Stimulated activated effector memory CD8-positive, alpha-beta T cell treated with anti-CD3 and anti-CD28 coated beads, Interleukin-12 subunit alpha, Interleukin-12 subunit beta, amount 100 ng/mL, for 72 hours (primary cell): ENCODE measurements at places on chromosomes 11 and 22.

DNA sequence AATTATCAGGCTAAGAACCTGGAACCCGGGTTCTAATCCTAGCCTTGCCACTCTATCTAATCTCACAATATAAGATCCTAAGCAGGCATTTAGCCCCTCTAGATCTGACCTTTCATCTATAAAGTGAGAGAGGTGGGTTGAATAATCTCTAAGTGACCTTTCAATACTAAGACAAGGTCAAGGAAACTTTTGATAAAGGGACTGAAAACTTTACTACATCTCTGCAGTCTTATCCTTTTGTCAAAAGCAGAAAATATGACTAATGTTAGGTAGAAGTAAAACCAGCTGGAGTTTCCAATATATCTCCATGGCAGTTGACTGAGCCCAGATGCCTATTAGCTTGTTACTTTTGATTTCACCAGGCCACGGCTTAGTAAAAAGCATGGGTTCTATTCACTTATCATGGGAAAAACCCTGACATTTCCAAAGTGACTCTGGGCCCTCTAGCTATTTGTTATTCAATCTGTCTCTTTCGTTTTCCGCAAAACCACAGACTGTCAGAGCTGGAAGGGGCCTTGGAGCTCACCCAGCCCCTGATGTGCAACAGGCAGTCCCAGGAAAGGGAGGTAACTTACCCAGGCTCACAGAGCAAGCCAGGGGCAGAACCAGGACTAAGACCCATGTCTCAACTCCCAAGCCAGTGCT lies 75.8 kb downstream of the RAB30 start:
- no peak for DNase-seq

DNA sequence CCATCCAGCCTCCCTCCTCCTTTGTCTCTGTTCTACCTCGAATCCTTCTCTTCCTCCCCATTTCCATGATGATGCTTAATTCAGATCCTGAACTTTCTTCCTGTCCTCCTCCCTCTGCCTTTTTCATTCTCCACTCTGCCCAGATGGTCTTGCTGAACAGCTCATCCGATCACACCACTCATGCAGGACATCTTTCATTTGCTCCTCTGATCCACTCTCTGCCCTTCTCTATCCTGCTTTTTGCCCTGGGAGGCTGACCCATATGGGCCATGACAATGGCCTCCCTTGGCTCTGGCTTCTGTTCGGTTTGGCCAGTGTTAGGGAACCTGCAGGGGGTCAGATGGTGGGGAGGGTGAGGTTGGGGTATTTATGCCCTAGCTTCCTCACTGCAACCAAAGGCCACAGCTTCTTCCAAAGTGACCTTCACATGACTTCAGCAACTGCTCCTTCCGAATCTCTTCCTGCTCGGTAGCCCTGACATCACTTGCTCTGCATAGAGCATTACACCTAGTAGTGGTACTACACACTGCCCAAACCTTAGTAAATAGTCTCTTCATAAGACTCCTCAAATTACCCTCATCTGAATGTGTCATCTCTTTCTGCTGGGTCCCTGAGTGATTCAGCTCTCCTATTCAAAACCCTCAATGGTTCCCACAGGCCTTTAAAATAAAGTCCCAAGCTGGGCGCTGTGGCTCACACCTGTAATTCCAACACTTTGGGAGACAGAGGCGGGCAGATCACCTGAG lies 32.7 kb upstream of the MICAL2 start:
- DNase-seq = no peak

DNA sequence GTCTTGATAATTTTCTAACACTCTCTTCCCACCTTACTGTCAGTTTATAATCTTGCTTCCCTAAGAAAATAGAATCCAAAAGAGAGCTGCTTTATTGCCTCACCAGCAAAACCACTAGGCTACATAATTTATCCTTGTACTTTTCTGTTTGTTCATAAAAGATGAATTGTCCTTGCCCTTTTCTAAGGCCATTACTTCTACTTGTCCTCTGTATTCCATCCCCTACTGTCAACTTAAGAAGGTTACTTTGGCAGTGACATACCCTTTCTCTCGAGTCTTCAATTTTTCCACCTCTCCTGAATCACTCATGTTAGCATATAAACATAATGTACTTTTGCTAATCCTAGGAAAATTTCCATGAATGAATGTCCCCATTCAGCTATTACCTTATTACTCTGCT lies 18.0 kb downstream of the BIRC2 start:
- no peak for DNase-seq

GRCh38 chr11:117691218-117691514 lies 105.8 kb downstream of the DSCAML1 start:
- no peak for DNase-seq

GRCh38 chr11:44964526-44965209 lies 14.0 kb upstream of the TP53I11 start:
- no peak for DNase-seq

- no peak for DNase-seq
Observed at GRCh38 chr22:17369439-17370025, at the start of gene CECR2. TSS of gene CECR2 (plus strand) at chr22:17369460. CDS start at chr22:17369784, 324 bp downstream.
